ENCODE measurements at places on chromosomes 7 and 10.

DNA sequence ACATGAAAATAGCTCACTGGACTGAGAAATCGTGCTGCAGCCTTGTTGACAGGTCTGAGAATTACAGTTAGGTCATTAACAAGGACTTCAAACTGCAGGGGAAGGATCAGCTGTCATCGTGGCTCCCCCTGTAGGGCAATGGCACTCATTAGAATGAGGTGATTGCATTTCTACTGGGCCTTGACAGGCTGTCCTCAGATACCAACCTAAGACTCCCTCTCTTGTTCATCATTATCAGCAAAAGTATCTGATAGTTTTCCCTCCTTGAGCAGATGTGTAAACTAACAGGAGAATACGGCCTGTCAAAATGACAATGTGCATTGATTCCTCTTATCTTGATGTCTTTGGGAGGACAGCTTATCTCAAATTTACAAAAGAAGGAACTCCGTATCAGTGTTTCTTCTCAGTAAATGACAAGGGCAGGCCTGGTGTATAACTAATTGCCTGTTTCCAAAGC is 648.5 kb upstream of the LRRN3 start:
- DNase-seq, result no peak

GRCh38 chr7:158590181-158590530 is 2.5 kb upstream of the PTPRN2 start:
- DNase-seq, result no peak

DNA sequence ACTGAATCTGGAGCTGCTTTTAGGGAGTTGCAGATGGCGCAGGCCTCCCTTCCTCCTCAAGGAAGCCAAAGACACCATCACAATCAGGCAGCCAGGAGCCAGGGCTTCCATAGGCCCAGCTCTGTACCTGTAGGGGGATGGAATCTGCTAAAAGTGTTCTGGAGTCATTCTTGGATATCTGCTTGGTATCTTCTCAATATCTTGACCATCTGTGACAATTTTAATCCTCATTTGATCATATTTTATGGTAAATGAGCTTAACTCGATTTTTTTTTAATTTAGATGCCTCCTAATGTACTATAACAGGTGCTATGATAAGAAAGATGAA is 3.1 kb downstream of the ST7 start:
- DNase-seq, result no peak

DNA sequence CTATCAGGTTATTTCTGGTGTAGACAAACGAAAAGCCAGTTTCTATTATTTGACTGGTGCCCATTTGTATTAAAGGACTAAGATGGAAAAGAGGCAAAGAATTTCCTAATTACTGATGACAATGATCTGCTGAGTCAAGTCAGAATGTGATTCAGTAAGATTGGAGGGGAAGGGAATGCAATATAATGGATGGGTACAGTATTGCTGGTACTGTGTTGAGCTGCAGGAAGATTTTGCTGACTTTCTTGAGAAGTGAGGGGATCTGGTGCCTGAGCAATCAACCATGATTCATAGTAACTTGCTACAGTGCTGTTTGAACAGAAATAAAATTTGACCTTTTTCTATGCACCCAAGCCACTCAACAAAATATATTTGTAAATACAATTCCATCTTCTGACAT is 139.1 kb upstream of the RHEB start:
- DNase-seq, result no peak

DNA sequence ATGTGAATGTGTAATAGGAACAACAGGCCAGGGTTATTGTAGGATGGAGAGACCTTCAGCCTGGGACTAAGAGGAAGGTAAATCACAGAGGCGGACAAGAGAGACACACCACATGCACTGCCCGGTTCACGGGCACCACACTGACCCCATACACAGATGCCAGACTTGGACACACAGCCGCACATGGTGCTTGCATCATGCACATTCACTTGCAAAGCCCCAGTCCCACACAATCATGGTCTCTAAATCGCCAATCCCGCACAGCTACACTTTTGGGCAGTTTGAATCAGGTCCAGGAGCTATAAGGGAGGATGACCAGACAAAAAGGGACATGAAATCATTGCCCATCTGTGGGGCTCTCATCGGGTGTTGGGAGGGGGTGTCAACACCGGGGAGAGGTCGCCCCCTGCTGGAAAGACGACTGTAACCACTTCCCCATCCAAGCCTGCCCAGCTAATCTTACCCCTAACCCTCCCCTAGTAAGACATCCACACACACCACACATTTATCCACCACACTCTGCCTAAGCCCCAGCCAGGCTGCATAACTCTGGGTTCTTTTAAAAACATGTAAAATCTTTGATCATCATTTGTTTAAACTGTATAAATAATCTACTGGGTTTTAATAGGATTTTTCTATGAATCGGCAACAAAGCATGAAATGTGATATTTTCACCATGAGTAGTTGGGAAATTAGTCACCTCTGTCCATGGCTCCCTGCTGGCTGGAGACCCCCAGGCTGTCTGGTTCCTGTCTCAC is 40.5 kb upstream of the SLF2 start:
- DNase-seq, result peak; percentile 47

DNA sequence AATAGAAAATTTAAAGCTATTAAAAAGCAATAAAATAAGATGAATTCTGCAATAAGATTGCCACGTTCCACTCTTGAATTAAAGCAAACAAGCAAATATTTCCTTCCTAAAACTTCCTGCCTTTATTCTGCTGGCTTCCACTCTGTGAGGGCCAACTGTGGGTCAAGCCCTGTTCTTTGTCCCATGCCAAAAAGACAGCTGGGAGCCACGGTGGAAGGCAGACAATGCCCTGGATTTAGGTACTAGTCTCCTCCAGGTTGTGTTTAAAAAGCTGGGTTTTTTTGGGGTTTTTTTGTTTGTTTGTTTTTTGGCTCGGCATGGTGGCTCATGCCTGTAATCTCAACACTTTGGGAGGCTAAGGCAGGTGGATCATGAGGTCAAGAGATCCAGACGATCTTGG is 39.1 kb downstream of the LRRTM3 start:
- no peak for DNase-seq

- no peak for DNase-seq
Observed at GRCh38 chr7:154178895-154179294, 126.7 kb downstream of the DPP6 start.

DNA sequence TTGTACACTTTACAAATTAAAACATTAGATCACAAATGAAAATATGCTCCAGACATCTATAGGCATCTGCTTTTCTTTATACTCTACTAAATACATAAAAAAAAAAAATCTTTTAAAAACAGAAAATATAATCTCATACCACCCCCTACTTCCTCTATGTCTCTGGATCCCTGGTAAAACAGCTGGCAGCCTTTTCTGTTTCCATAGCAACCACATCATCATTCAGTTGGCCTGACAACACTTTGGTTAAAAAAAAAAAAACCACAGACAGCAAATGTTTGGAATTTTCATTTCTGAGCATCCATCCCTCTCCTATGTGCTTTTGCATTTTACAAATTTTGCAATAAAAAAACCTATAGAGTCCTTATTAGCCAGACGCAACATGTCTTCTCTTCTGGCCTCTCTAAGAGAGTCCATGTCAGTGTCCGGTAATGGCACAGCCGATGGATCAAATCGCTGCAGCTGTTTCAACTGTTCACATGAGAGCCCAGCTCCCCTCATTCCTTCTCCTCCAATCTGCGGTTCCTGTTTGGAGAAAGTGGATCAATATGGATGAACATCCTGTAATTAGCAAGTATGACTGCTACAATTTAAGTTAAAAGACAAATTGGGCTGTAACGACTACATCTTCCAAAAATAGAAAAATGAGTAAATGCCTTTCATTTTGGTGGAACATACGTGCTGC is 105.6 kb downstream of the NSUN6 start:
- no peak for DNase-seq

GRCh38 chr7:155803418-155804376 is 8.6 kb downstream of the SHH start:
- no peak for DNase-seq

- no peak for DNase-seq
Observed at GRCh38 chr7:48587475-48587874, 336.9 kb upstream of the CDC14C start.

DNA sequence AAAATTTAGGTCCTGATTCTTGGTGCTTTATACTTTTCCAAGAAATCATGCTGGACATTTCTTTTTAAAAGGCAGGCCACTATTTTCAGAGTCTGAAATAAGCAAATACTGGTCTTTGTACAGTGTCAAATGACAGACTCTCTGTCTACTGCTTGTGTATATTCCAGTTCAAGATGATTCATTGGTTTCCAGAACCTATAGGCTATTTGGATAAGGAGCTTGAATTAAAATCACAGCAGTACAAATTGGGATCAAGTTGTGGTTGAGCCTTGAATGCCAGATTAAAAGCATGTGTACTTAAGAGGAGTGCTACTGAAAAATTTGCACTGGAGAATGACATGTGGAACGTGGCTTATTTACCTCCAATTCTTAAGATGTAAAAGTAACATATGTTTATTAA is 10.7 kb downstream of the KMT2E start:
- DNase-seq, result no peak
